ENCODE measurements at places on chromosomes 6 and 20.

GRCh38 chr6:128443553-128443952 lies 76.8 kb downstream of the PTPRK start:
- DNase-seq = no peak

GRCh38 chr6:125558907-125559306 lies 190.5 kb upstream of the HEY2 start:
- DNase-seq = no peak

DNA sequence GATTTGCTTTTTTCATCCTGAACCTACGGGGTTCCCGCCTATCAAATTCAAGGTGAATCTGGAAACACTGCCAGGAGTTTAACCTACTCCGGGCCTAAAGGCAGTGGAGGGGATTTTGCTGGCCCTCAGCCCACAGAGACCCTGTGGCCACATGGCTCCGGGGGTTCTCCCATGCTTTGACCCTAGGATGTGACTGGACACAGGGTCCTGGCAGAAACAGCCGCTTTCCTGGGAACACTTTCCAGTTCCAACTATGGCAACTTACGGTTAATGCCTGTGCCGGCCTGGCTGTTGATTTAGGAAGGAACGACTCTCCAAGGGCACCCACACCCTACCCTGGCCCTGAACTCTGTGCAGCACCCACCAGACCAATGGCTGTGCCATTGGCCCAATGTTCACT lies 141.7 kb upstream of the RPS6KA2 start:
- no peak for DNase-seq

- no peak for DNase-seq
These were observed 61.9 kb downstream of the CYP39A1 start for GRCh38 chr6:46590765-46591164.

GRCh38 chr20:1622450-1622849 lies 2.6 kb upstream of the SIRPB1 start:
- no peak for DNase-seq

- DNase-seq = no peak
These were observed 159.5 kb downstream of the SOD2 start for GRCh38 chr6:159533568-159533967.
